Hepatic stellate cell (primary cell): ENCODE measurements at places on chromosomes 1 and 21.

DNA sequence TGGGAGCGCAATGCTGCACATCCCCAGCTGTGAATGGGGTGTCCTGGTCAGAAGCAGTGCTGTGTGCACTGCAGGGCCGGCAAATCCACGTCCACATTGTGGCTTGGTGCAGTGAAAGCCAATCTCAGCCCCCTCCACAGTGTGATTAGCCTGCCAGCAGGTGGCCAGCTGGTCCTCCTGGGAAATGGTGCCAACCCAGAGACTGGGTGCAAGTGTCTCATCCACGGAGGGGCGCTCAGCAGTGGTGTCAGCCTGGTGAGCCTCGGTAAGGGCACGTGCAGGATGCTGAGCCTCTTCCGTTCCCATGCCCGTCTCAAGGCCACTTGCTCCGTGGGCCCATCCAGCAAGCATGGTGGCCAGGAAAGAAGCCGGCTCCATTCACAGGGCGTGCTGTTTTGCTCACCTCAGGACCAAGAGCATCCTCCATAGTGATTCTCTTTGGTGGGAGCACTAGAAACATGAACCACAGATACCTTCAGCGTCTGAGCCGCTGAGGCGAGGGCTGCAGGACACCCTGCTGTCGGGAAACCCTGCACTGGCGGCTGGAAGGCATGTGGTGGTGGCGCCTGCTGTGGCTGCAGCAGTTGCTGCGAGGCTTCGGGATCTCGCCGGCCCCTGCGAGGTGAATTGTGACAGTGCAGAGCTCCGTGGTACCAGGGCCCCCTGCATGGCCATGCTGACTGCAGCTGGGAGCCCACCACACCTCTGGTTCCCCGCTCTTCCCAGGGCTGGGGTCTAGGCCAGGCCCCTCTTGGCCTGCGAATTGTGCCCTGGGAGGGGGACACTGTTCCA, 2.0 kb upstream of the SMYD3 start:
- no peak for DNase-seq

- DNase-seq = no peak
Observed at GRCh38 chr1:71667216-71667615, 586.4 kb upstream of the ZRANB2 start.

DNA sequence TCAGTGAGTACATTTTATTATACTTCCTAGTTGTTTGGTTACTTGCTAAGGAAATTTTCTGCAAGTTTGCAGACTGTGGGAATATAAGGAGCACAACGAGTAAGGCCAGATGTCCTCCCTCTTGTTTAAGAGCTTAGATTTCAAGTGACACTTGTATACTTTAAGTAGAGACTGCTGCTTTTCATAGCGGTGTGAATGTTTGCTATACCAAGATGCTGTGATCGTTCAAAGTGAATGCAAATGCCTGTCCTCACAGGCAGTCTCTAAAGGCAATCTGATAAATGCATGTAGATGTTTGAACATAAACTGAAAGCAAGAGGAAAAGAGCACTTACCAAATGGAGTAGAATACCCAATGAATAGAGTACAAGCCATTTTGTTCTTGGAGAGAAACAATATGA, 226.4 kb downstream of the NRIP1 start:
- no peak for DNase-seq

GRCh38 chr1:165034136-165034809, 322.2 kb downstream of the LMX1A start:
- no peak for DNase-seq

GRCh38 chr21:38474796-38475195, 23.5 kb downstream of the ERG start:
- no peak for DNase-seq

- DNase-seq = peak; percentile 64
Observed at GRCh38 chr21:38440746-38441145, 57.5 kb downstream of the ERG start.

DNA sequence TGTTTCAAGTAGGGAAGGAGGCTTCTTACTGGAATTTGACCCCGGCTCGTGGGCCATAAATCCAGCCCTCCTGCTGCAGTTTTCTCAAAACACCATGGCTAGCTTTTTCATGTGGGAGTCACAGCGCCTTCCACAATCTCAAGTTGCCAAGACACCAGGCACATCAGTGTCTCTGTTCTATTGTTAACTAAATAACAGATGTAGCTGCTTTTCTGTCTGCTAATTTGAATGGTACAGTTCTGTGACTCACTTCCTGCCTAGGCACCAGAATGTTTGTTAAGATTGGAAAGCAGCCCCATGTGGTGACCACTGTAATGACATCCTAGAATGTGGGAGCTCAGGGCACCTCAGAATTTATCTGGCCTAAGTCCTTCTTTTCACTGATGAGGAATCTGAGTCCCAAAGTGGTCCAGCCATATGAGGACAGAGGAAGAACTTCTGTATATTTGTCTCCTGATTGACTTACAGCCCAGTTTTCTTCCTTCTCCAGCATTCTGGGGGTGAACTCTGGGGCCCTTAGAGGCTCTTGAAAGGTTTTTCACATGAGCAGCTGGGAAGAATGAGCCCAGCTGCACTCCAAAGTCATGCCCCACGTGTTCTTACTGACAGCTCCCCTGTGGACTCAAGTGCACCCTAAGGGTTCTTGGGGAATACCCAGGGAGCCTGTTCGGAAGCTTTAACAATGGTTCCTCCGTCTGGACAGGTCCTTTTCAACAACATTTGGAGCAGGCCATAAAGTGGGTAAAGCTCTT, 27.5 kb downstream of the TRIM45 start:
- peak; percentile 23 for DNase-seq

- no peak for DNase-seq
Observed at GRCh38 chr1:25576459-25577133, 33.2 kb downstream of the LDLRAP1 start.

- DNase-seq = no peak
Observed at GRCh38 chr1:1917304-1917976, 1.6 kb downstream of the TMEM52 start.

GRCh38 chr1:57423135-57423655, 665 bp downstream of the DAB1 start:
- DNase-seq = no peak

DNA sequence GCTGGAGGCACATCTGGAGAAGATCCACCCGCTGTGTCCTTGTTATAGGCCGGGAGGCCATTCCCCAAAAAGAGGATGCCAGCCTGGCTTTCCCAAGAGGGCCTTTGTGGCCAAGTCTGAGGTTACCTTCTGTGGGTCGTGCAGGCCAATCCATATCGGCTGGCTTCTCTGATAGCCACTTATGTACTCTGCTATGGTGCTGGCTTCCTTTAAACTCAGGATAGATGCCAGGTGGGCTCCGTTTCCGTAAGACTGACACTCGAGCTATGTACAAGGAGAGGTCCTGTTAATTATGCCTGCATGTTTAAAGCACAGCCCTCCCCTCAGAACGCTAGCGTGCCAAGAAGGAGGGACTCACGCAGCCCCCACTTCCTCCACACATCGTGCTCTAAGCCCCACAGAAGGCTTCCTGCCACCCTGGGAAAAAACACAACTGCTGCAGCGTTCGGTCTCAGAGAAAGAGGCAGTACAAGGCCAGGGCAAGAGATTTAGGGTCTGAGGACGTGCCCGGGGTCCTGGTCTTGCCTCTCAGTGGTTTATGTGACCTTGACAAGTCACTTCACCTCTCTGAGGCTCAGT, 11.6 kb downstream of the REG4 start:
- DNase-seq = no peak
